Stimulated activated CD8-positive, alpha-beta memory T cell treated with anti-CD3 and anti-CD28 coated beads, Interleukin-2, amount 100 ng/mL, for 48 hours (primary cell): ENCODE measurements at places on chromosomes 7 and 10.

GRCh38 chr10:14072541-14072940 is 258.2 kb downstream of the FRMD4A start:
- DNase-seq, result no peak

DNA sequence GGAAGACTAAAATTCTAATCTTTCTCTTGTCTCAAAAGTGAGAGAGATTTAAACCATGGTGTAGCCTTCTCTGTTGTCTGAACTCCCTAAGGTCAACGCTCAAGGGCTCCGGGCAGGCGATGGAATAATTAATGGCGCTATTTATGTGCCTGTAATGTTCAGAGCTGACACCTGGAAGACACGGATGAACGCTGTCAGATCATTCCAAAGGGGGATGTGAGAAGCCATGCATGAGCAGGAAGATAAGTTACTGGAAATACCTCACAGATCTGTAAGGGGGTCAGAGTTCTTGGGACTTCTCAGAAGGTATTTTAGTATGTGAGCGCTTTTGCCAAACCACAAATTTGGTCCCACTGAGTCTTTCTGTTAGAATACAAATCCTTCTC is 73.3 kb upstream of the MTPN start:
- DNase-seq, result no peak

DNA sequence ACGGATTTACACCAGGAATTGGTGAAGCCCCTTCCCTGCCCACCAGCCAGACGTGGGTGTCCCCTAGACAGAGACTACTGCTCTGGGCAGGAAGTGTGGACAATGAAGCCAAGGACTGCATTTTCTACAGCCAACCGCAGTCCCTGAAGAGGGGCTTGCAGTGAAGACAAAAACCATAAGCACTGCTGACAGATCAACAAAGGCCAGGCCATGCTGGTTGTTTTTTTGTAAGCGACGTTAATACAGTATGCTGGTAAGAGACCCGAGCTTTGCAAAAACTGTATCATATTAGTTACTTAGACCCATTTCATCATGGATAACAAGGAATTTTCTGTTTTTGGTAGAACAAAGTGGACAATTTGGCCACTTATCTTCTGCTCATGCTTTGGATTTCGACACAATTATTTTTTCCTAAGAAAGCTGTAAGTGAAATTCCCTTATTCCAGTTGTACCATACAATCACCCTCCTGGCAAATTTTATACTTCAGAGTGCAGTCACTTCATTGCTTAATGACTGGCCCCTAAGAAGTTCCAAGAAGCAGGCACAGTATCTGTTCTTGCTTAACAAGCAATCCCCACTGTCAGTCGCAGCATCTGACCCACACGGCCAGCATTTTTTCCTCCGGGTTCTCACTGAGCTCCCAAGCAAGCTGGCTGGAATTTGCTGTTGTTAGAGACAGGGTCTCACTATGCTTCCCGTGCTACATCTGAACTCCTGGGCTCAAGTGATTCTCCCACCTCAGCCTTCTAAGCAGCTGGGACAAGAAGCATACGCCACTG is 163.5 kb downstream of the PARD3 start:
- no peak for DNase-seq

DNA sequence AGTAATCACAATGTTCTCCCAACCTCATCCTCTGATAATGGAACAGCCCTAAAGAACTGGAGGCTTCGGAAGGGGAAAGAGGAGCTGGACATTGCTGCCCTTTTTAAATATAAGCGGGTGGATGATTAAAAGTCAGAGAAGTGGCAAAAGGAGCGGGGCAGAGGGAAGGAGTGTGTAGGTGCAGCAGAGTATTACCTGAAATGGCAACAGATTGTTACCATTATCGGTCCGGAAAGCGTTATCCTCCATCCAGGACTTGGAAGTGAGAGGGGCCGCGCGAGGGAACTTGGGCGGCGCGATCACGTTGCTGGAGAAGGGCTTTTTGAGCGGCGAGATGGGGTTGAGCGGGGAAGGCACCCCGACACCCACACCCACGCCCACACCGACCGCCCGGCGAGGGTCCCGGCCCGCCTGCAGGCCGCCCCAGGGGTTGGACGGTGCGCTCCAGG is 51.7 kb downstream of the CPEB3 start:
- DNase-seq, result no peak

- DNase-seq, result no peak
Observed at GRCh38 chr10:29535012-29535777, 99.6 kb downstream of the SVIL start.

GRCh38 chr7:43482679-43483252 is 100.1 kb upstream of the STK17A start:
- no peak for DNase-seq
